Activated CD4-positive, CD25-positive, alpha-beta regulatory T cell treated with anti-CD3 and anti-CD28 coated beads, Interleukin-2, amount 50 U/mL, for 24 hours (primary cell): ENCODE measurements at places on chromosomes 4 and X.

GRCh38 chrX:110409925-110410324, 51.3 kb downstream of the RTL9 start:
- peak; percentile 70 for ATAC-seq

GRCh38 chr4:118823471-118823870, 12.5 kb downstream of the SEC24D start:
- ATAC-seq, result no peak

GRCh38 chr4:27316176-27316575, 455.5 kb downstream of the STIM2 start:
- no peak for ATAC-seq

GRCh38 chrX:68731254-68731653, 83.8 kb downstream of the STARD8 start:
- no peak for ATAC-seq

GRCh38 chrX:1215123-1215823, 2.8 kb upstream of the CRLF2 start:
- ATAC-seq, result no peak

- no peak for ATAC-seq
These were observed 4.0 kb downstream of the ADH5 start for GRCh38 chr4:99084595-99084994.

- ATAC-seq, result no peak
These were observed 94.6 kb upstream of the RPS6KA3 start for GRCh38 chrX:20361081-20361889.

GRCh38 chr4:128560754-128561495, 248.6 kb upstream of the JADE1 start:
- ATAC-seq, result no peak

DNA sequence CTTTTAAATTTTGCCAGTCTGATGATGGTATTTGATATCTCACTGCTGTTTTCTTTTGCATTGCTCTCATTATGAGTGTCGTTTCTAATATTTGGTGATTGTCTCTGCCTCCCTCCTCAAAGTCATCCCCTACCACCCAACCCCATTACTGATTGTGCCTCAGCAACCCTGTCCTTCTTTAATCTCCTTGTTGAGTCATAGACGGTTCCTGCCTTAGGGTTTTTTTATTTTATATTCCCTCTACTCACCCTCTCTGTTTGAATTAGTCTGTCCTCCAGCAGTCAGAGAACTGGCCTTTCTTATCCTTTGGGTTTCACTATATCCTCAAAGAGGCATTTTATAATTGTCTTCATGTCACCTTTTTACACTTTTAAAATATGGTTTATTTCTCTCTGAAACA, 409.3 kb upstream of the CPEB2 start:
- no peak for ATAC-seq

DNA sequence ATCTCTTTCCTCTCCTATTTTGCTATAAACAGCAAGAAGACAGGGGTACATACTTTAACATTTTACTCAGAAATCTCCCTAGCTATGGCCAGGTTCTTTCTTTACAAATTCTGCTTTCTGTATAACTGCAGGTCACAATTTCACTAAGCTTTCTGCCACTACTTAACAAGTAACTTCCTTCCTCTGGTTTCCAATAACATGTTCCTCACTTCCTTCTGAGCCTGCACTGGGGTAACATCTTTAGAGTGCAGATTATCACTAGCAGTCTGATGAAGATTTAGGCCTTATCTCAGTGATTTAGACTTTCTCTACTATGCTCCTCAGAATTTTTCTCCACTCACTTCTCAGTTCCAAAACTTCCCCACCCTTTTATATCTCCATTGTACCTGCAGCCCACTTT, 1930.5 kb upstream of the AGA start:
- no peak for ATAC-seq

GRCh38 chr4:53326535-53326934, 39.3 kb downstream of the SCFD2 start:
- ATAC-seq, result no peak

DNA sequence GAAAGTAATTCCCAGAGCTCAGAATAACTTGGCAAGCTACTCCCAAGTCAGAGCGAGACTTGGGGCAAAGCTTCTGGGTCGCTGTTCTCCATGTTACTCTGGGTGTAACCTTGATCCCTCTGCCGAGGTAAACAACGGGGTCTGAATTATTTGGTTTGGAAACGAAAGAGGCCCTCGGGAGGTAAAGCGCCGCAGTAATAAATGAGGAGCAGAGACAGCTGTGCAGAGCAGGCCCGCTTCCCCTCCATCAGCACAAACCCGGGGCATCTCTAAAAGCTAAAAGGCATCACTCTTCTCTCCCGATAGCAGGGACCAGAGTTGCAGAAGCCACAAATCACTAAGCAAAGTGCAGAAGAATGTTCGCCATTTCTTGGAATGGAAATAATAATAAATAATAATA, 561.5 kb downstream of the BCOR start:
- ATAC-seq, result no peak

- no peak for ATAC-seq
These were observed 15.5 kb upstream of the CYLC1 start for GRCh38 chrX:83845397-83845796.

GRCh38 chrX:150769408-150769807, 76.2 kb downstream of the MTMR1 start:
- no peak for ATAC-seq

DNA sequence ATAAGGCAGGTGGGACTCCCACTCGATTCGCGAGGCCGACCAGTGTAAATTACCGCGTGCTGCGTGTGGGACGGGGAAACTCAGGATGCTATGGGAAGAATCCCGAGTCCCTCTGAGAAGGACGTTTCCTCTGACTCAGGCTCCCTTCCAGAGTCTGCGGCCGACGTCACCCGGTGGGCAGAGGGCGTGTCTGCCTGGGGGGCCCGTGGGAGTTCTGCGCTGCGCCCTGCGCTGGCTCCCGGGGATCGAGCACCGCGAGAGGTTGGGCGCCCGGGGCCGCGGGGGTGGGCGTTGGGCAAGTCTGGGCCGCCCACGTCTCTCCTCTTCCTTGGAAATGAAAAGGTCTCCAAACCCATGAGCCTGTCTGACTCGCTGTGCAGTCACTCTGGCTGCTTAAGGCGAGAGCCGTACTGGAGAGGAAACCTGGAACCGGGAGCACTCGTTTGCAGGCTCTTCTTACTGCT, 568 bp downstream of the NIPAL1 start:
- ATAC-seq, result peak; percentile 17

GRCh38 chr4:94724016-94724790, 33.6 kb upstream of the BMPR1B start:
- no peak for ATAC-seq

- ATAC-seq, result no peak
These were observed at the start of gene NPNT for GRCh38 chr4:105894660-105895582. TSS of gene NPNT (plus strand) at chr4:105895471. CDS start at chr4:105895653, 182 bp downstream.

DNA sequence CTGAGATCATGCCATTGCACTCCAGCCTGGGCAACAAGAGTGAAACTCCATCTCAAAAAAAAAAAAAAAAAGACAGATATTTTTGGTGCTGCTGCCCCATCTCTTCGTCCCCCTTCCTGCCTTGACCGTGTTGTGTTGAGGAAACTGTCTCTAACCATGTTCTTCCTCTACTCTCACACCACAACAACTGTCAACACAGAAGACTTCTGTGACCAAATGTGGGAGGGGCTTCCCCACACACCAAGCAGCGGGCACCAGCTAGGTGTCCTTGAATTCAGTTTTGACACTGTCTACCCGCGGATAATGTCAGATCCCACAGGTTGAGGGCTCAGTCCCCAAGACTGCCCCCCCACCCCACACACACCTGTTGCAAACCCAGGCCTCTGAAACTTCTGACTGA, 104.7 kb upstream of the BCOR start:
- ATAC-seq, result no peak

DNA sequence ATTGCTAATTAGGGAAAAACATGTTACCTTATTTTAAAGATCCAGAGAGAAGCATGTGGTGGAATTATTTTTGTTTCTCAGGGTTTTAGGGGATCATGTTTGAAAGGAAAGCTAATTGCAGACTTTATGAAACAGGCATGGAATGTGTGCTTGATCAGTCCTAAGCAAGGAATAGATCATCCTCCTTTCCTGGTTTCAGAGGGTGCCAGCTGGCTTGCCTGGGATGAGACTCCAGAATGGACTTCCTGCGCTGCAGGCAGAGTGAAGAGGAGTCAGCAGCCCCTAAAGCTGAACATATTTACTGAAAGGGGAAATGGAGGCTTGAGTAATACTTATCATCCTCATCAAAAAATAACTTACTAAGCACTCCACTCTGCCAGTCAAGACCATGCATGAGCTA, 13.3 kb downstream of the FGF5 start:
- ATAC-seq, result no peak

DNA sequence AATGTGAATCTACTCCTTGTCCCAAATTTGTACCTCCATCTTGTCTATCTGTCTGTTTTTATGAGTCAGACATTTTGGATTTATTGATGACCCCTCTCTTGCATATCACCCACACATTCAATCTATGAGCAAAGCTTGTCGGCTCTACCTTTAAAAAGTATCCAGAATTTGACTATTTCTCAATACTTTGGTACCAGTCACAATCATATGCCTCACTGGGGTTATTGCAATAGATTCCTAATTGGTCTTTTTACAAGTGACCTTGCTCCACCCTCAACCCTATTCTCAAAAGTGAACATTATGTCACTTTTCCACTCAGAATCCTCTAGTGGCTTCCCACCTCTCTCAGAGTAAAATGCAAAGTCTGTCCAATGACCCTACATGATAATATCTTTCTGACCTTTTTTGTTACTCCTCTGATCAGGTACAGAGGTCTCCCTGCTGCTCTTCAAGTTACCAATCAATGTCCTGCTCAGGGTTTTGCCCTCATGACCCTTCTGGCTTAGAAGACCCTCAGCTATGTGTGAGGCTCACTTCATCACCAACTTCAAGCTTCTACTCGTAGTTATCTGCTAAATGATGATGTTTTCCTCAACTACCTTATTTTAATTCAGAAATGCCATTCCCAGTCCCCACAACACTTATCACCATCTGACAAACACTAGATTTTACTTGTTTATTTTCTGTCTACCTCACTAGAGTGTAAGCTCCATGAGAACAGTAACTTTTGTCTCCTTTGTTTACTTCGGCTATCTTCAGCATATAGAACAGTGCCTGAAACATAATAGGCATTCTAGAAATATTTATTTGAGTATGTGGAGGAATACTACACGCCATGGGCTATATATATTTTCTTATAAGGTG, 22.4 kb downstream of the AFP start:
- no peak for ATAC-seq

DNA sequence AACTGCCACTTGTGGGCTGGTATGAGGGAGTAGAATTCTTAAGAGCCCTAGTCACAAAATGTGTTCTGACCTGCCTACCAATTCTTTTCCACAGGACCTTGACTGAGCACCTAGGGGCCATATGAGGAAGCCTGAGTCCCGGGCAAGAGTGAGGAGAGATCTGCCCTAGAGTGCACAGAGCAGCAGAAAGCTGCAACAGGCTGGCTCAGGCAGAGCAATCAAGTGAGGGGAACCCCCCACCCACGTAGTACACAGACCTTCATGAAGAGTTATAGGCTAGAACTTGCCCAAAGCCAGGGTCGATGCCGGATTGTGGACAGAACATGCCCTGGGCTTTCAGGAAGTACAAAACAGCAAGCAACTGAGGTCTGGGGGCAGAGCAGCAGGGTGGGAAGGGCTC, 117.0 kb downstream of the SPOCK3 start:
- ATAC-seq, result no peak

GRCh38 chr4:10983268-10983667, 298.7 kb upstream of the CLNK start:
- no peak for ATAC-seq

GRCh38 chrX:124341396-124342132, 4.8 kb upstream of the SH2D1A start:
- no peak for ATAC-seq

- no peak for ATAC-seq
These were observed 752.9 kb downstream of the RAPGEF2 start for GRCh38 chr4:159855731-159856130.

- no peak for ATAC-seq
These were observed 99.8 kb downstream of the ARHGAP10 start for GRCh38 chr4:147831551-147832171.

DNA sequence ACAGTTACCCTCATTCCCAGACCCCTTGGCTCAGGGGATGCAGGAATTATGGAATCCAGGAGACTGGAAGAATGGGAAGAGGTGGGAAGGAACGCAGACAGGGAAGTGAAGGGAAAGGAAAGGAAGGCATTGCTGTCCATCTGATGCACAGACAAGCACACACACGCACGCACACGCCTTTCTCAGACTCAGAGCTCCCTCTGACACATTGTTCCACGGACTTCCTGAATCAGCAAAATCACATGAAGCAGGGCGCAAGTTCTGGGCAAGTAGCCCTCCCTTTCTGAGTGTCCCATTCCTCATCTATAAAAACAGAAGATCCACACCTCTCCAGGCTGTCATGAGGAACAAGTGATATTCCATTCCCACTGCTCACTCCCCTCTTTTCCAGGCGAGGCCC, 13.2 kb downstream of the IQSEC2 start:
- no peak for ATAC-seq

DNA sequence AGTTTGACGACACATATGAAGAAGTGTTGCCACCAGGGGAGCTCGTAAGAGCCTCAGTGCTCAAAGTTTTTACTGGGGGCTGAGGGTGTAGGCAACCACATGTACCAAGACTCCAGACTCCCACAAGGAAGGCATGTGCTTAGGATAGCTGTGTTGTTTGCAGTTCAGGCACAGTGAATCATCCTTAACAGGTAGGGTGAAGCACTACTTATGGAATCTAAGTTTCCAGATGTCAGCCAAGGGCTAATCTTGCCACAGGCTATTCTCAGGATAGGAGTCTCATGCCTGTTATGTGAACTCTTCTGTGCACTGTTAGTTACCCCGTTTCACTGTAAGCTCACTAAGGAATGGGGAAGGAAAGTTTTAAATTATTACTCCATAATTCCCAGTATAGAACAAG, 202.6 kb downstream of the TMA16 start:
- no peak for ATAC-seq

DNA sequence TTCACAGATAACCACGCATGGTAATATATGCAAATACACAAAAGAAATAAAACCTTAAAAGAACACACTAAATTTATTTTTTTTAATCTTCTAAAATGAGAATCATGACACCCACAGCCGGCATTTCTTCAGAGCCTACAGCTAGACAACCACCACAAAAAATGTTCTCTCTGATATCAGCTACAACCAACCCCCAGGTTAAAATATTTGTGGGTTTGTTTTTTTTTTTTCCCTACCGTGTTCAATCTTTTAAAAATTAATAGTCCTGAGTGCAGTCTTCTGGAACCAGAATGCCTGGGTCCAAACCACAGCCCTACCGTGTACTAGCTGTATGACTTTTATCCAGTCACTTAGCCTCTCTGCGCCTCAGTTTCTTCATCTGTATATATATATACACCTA, 36.0 kb downstream of the MAML3 start:
- ATAC-seq, result no peak

- ATAC-seq, result no peak
These were observed 11.2 kb downstream of the MEPE start for GRCh38 chr4:87843936-87844335.
